ENCODE measurements at places on chromosomes 3 and 15. TPM values are rescaled to one million over a fixed set of nuclear protein-coding genes. Genes with fewer than 3 reads are reported as not detected.

DNA sequence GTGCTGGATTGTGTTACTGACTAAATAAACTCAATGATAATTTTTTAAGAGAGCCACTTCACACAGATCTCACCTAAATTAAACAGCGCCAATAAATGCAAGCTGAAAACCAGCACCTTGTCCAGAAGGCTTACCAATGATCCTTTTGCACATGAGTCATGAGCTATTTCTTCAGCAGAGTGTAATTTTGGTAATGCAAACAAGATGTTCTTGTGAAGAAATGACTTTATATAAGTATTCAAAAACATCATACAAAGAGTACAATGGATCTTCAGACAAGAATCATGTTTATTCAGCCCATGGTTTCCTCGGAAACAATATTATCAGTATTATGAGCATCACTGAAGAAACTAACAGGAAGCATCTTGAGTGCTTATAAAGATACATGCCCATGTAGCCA, 263.8 kb upstream of the UBE2E2 start:
- peaks cover 3% of the 10 kb centered on the region for H3K27me3 ChIP-seq
- no peak overlapping the region for H3K27ac ChIP-seq
- DNase-seq: no peak
- H3K4me3 ChIP-seq: no peak overlapping the region

The CPA3 gene
- total RNA-seq: not detected

GRCh38 chr3:155744010-155744625, 753 bp downstream of the PLCH1 start:
- H3K27me3 ChIP-seq: peaks cover 73% of the 10 kb centered on the region
- no peaks in the 10 kb centered on the region for H3K36me3 ChIP-seq
- H3K4me3 ChIP-seq: peak overlapping the region; percentile 89
- no peak overlapping the region for H3K27ac ChIP-seq
- H3K4me1 ChIP-seq: peaks cover 20% of the 10 kb centered on the region

- H3K36me3 ChIP-seq: no peaks in the 10 kb centered on the region
- H3K27ac ChIP-seq: no peak overlapping the region
- H3K27me3 ChIP-seq: peaks cover 13% of the 10 kb centered on the region
- no peaks in the 10 kb centered on the region for H3K4me1 ChIP-seq
These were observed 56.3 kb upstream of the FSTL1 start for GRCh38 chr3:120506828-120507774.

- no peaks in the 10 kb centered on the region for H3K36me3 ChIP-seq
- no peak overlapping the region for H3K4me3 ChIP-seq
- no peak for DNase-seq
These were observed 274.2 kb downstream of the LRTM1 start for GRCh38 chr3:54653456-54654195.

The FBN1 gene
- 0.43 TPM for total RNA-seq

The RFTN1 gene
- 64.4 TPM for total RNA-seq

DNA sequence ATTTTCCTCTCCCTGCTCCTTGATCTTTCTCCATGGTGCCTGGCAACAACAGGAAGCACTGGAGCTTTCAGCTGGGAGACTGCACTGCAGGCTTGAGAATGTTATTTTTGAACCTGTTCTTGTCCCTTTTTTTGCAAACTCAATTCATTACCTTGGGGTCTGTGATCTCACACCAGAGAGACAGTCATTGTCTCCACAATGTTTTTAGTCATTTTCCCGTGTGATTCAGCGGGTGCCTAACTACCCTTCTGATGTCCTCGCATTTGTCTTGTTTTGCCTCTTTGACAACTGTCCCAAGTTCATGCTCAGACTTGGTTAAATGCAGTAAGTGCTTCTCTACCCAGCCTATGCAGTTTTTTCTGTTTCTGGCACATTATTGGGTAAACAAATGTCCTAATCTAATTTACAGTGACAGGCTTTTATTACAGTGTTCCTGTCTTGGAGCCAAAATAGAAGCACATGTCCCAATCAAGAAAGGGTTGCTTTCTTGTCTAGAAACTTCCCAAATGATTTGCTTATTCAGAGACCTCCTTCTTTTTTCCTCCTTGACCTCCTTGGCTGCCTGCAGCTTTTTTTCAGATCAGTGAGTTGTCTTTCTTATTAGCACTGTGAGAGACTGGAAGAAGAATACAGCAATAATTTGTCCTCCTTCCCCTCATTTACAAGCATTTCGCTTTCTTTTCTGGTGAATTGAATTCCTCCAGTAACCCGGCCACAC, 162.4 kb downstream of the NSUN3 start:
- H3K27me3 ChIP-seq: peaks cover 6% of the 10 kb centered on the region
- DNase-seq: no peak
- H3K36me3 ChIP-seq: no peaks in the 10 kb centered on the region
- H3K4me3 ChIP-seq: no peak overlapping the region

GRCh38 chr15:62912808-62913207, 129.7 kb upstream of the TPM1 start:
- no peak overlapping the region for H3K27ac ChIP-seq
- no peaks in the 10 kb centered on the region for H3K4me1 ChIP-seq
- no peaks in the 10 kb centered on the region for H3K36me3 ChIP-seq
- peaks cover 6% of the 10 kb centered on the region for H3K27me3 ChIP-seq
- H3K4me3 ChIP-seq: no peak overlapping the region
- DNase-seq: no peak

The ERC2 gene
- not detected for total RNA-seq

GRCh38 chr3:192246847-192247559, 480.3 kb downstream of the FGF12 start:
- H3K36me3 ChIP-seq: no peaks in the 10 kb centered on the region
- H3K4me3 ChIP-seq: no peak overlapping the region
- H3K27me3 ChIP-seq: no peaks in the 10 kb centered on the region
- H3K4me1 ChIP-seq: no peaks in the 10 kb centered on the region
- DNase-seq: no peak

The XCR1 gene
- not detected for total RNA-seq

DNA sequence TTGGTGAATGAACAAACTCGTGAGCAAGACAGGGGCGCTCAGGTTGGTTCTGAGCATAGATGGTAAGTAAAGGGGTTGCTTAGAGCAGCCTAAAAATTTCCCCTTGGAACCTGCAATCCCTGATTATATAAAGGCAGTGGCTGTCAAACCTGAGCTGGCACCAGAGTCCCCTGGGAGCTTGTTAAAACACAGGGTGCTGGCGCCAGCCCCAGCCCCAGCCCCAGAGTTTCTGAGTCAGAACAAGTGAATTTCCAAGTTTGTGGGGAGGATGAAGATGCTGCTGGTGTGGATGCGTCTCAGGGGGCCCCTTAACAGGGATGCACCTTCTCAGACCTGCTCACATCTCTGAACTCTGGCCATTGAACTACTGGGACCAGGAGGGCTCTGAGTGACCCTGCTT, 48.2 kb downstream of the FEM1B start:
- no peak overlapping the region for H3K27ac ChIP-seq
- DNase-seq: no peak
- peaks cover 31% of the 10 kb centered on the region for H3K4me1 ChIP-seq

DNA sequence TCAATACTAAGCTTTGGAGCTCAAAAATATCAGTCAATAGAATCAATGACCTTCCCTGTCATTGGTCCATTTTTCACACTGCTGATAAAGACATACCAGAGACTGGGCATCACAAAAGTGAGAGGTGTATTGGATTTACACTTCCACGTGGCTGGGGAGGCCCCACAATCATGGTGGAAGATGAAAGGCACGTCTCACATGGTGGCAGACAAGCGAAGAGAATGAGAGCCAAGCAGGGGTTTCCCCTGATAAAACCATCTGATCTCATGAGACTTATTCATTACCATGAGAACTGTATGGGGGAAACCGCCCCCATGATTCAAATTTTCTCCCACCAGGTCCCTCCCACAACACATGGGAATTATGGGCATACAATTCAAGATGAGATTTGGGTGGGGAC, 81.9 kb downstream of the ANXA2 start:
- H3K27ac ChIP-seq: no peak overlapping the region
- H3K36me3 ChIP-seq: no peaks in the 10 kb centered on the region
- H3K4me1 ChIP-seq: no peaks in the 10 kb centered on the region
- peaks cover 13% of the 10 kb centered on the region for H3K27me3 ChIP-seq

The TIMP4 gene
- total RNA-seq: not detected

The HDC gene
- not detected for total RNA-seq

DNA sequence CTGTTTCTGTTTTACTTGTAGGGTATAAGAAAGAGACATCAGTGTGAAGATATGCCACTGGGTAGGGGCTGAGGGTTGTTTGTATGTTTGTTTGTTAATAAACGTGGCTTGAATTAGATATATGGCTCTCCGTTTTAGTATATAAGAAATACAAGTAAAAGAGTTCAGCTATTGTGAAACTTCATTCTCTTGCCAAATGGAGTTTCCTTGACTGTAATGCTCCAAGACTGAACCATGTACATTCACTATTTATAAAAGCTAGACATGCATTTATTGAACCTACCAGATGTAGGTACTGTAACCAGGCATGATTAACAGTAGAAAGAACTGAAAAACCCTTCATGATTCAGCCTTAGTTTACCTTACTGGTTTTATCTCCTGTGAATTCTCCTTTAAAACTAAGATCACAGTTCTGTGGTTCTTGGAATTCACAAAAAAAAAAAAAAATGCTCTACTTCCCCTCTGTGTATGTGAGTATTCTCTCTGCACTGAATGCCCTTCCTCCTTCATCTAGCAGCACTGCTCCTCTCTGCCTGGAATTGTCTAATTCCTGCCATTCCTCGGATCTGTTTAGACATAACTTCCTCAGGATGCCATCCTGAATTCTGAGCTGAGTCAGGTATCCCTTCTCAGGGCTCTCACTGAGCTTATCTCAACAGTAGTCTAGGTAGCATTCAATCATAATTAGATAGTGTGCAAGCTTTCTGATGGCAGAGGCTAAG, 504.4 kb downstream of the FHIT start:
- DNase-seq: no peak
- no peaks in the 10 kb centered on the region for H3K27me3 ChIP-seq
- H3K27ac ChIP-seq: no peak overlapping the region
- no peak overlapping the region for H3K4me3 ChIP-seq
- H3K4me1 ChIP-seq: no peaks in the 10 kb centered on the region

The TF gene
- total RNA-seq: 0.97 TPM

Data from activated naive CD8-positive, alpha-beta T cell treated with anti-CD3 and anti-CD28 coated beads, Interleukin-2, amount 10 ng/mL, durations not matched to agents 7 days and 5 days (primary cell).